ENCODE measurements at places on chromosomes 5 and 9.

GRCh38 chr9:122346478-122347347 lies 24.1 kb upstream of the PTGS1 start:
- no peak for DNase-seq

DNA sequence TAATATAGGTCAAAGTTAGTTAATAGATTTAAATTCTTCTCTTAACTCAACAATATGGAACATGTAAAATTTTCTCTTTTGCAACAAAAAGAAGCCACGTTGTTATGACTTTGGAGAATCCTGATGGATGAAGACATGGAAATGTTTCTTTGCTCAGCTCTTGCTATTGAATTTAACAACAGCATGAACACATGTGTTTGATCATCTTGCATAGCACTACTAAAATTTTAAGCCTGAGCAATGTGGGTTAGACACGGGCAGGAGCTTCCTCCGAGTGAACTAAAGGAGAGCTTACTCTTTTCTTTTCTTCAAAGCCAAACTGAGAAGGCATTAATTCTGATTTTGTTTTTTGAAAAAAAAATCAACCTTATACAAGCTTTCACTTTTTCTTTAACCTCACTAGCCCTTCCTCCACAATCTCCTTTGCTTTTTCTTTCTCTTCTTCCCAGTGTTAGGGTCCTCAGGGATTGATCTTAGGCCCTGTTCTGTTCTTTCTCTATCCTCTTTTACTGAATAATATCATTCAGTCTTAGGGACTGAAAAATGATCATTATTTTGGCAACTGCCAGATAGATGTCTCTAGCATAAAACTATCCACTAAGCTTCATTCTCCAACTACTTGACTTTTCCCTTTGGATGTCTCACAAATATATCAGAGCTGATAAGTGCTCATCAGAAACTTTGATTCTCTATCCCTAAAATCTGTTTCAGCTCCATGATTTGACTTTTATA lies 36.9 kb downstream of the ADAMTS19 start:
- DNase-seq = no peak

DNA sequence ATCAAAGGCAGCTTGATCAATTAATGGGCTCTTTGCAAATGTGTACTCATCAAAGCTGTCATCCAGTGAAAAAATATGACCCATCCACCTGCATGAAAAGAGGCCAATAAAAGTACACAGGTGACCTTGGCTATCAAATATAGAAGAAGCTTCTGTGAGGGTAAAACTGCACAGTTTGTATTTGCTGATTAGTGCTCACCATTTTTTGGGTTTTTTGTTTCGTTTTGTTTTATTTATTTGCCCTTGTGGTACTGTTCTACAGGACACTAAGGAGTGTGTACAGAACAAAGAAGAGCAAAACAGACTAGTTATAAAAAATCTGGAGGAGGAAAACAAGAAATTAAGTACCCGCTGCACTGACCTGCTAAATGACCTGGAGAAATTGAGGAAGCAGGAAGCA lies 101.3 kb downstream of the CNTLN start:
- DNase-seq = no peak

DNA sequence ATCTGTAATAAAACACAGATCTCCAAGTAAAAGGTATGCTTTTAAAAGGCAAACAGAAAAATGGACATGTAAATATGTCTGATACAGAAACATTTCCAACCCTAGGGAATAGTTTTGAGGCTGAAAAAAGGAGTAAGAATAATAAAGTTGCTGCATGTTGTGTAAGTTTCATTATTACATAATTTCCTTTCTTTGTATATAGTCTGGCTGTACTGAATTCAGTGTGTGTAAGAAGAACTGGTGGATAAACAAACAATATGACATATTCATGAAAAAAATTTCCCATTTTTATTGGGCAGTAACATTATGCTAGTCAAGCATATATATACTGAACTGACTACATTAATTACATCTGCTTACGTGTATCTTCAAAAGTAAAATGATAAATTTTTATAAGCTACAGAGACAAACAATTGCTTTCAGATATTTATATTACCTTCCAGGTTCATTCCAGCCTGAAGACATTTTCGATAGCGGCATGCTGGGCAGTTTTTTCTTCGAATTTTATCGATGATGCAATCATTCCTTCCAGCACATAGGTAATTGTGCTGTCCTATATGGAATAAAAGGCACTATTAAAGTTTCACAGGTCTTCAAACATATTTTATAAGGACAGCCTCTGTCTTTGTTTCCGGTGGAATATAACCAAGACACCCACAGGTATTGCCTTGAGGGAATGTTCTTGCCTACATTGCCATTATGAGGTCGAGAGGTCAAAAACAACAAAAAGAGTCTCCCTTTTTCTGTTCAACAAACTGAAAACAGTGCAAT lies 93.6 kb downstream of the NR3C1 start:
- DNase-seq = no peak

GRCh38 chr9:17905366-17905765 lies 326.5 kb downstream of the SH3GL2 start:
- no peak for DNase-seq

DNA sequence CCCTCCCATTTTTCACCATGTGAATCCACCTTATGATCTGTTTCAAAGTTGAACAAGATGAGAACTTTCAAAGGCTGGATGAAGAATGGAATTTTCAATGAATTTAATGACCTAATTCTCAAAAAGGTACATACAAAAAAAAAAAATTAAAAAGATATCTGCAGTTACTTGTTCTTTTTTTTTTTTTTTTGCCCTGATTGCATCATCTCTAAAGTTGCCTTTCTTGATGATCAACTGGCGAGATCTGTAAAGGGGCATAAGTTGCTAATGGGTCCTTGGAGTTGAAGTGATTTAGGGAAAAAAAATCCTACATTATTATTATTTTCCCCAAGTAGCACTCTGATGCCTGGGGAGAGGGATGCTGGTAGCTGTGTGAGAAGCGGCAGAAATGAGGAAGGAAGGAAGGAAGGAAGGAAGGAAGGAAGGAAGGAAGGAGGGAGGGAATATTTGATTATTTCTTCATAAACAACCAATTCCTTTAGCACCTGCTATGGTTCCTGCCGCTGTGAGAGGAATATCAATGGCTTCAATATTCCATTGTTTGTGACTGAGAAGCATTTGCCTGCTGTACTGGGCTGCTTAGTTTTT lies 48.8 kb upstream of the CD180 start:
- DNase-seq = peak; percentile 11

GRCh38 chr5:95924720-95925377 lies 36.8 kb downstream of the ELL2 start:
- DNase-seq = no peak

GRCh38 chr5:172834415-172835289 lies 601 bp downstream of the ERGIC1 start:
- peak; percentile 12 for DNase-seq

GRCh38 chr5:132264546-132265335 lies 7.2 kb downstream of the PDLIM4 start:
- no peak for DNase-seq

DNA sequence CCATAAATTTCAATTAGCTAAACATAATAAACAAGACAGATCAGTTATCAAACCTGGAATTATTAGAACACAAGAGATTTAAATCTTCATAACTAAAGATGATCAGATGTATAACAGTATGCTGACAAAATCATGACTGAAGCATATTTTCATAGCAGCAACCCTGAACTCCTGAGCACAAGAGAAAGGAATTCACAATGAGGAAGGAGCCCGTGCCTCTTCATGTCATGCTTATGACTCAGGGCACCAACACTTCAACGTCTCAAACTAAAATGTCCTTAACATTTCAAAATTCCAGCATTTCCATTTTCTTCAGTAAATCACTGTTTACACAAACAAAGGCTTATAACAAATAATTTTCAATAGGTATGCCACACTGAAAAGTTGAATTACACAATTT lies 6.7 kb downstream of the AP3B1 start:
- DNase-seq = peak; percentile 25

DNA sequence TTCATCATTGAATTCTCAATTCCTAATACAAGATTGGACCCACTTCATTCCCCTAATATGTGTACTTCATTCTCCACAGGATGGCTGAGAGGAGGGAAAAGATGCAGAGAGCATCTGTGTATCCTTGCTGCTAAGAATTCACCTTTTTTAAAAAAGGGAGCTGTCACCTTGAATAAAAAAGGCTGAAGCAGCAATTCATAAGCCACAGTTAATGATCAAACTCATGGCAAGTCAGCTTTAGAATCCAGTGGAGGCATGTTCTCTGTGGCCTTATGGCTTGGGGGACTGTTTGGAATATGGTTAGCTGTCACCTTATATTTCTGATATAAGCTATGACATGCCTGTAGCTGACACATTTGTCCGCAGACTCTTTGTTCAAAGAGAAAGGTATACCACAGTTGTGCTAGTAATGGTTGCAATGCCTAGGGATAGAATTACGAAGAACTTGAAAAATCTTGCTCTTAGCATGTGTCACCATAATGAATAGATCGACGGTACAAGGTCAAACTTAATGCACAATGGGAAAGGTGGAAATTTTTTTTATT lies 256.8 kb upstream of the TNC start:
- DNase-seq = no peak

GRCh38 chr9:94952565-94953373 lies 226.3 kb downstream of the AOPEP start:
- no peak for DNase-seq

GRCh38 chr9:108212184-108212583 lies 643.6 kb downstream of the ACTL7B start:
- DNase-seq = no peak

DNA sequence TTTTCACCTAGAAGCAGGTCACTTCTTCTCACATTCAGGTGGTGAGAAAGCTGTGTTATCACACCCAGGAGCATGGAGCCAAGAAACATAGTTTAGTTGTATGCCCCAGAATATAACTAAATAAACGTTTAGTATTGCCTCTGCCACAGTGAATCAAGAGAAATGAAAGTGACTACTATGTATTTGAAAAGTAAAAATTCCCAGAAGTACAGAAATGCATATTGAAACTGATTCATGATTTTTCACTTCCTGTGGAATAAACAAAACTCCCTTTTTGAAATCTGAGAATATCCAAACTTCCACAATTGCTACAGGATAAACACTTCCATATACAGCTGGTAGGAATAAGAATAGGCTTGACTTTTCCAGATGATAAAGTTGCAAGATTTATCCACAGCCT lies 15.3 kb upstream of the NINJ1 start:
- DNase-seq = no peak

DNA sequence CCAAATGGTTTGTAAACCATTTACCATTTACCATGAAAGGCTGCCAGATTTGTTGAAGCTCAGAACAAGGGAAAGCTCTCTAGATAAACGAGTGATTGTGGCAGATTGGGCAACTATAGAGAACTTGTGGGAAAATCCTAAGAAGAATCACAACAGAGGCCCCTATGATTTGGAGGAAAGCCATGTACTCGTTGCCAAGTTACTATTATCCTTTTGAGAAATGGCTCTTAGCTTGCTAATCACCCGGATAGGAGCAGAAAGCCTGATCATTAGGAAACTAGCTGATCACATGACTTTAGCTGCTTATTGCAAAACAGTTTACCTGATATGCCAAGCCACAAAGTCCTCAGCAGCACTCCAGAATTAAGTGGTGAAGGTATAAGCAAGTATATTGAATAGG lies 23.5 kb upstream of the ATG10 start:
- no peak for DNase-seq

DNA sequence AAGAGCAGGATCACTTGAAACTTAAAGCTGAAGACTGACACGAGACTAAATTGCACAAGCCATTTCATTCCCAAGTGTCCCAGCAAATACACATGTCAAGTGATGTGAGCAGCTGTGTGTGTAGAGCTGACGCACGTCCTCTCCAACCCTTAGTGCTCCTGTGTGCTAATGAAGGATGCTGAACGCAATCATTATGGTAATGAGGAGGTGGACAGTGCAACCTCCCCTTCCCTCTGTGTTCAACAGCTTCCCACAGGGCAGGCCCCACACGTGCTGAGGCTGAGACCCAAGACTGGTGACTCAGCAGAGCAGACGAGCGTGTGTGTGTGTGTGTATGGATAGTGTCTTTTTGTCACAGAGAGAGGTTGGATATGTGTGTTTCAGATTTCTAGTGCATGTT lies 702.1 kb downstream of the SEMA5A start:
- no peak for DNase-seq

DNA sequence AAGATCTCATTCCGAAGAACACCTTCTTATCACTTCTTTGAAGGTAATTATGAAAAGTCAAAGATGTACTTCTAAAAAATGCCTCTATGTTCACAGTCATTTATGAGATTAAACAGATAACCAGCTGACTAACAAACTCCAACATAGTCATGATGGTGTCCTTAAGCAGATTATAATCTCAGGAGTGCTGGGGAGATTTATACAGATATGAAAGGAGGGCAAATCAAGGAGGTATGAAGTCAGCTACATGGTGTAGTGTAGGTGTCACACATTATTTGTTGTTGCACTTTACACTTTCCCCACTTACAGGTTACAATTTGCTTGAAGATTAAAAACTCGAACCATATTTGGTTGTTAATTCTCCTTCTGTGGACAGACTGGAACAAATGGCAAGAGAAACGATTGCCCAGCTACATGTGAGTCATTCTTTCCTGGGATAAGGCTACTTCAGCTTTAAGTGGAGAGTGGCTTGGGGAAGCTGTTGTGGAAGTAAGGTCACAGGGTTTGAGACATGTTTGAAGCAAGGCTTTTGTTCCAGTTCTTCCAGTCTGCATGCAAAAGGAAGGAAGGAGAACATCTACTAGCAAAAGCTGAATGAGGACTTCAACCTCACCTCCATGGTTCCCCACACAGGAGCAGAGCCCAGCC lies 320.1 kb downstream of the ADGRV1 start:
- DNase-seq = no peak

DNA sequence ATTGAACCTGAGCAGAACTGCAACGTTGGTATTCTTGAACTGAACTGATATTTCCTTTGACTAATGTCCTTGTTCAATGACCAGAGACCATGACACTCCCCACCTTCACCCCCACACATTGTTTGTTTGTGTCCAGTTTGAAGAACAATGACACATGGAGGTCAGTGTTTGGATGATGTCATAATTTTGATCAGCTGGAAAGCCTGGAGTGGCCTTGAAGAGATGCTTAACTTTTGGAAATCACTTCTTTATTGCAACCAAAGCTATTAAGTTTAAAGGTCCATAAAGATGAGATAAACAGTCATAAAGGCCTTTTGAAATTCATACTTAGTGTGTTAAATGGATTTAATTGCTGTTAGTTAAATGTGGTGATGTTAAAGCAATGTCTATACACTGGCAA lies 92.7 kb downstream of the TMC1 start:
- DNase-seq = no peak

- no peak for DNase-seq
Measured at GRCh38 chr5:176797456-176798050, 12.8 kb upstream of the UNC5A start.

DNA sequence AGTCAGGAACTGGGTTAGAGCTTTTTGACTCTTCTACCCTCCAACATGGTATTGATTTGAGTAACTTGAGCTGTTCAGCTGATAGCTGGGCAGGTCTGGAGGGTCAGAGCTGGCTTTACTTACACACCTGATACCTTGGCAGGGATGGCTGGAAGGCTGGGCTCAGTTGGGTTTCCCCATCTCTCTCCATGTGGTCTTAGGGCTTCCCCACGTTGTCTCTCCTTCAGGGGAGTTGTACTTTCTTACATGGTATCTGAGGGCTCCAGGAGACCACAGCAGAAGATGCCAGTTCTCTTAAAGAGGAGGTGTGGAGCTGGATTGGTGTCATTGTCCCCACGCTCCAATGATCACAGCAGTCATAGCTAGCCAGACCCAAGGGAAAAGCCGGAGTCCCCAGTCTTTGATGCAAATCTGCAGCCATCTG lies 25.6 kb downstream of the ISOC1 start:
- DNase-seq = no peak

GRCh38 chr5:126965487-126965886 lies 64.9 kb downstream of the MARCHF3 start:
- no peak for DNase-seq

GRCh38 chr5:83255268-83255667 lies 177.9 kb downstream of the XRCC4 start:
- DNase-seq = no peak

GRCh38 chr5:158559643-158560042 lies 540.1 kb downstream of the EBF1 start:
- DNase-seq = no peak

Measured in KBM-7 (cell line).